ENCODE measurements at places on chromosomes 4 and X.

GRCh38 chr4:113142351-113142750 lies 92.9 kb downstream of the ANK2 start:
- DNase-seq: no peak

GRCh38 chr4:107125496-107125895 lies 89.4 kb upstream of the DKK2 start:
- no peak for DNase-seq

- no peak for DNase-seq
These were observed 38.7 kb downstream of the RAI2 start for GRCh38 chrX:17822351-17822750.

DNA sequence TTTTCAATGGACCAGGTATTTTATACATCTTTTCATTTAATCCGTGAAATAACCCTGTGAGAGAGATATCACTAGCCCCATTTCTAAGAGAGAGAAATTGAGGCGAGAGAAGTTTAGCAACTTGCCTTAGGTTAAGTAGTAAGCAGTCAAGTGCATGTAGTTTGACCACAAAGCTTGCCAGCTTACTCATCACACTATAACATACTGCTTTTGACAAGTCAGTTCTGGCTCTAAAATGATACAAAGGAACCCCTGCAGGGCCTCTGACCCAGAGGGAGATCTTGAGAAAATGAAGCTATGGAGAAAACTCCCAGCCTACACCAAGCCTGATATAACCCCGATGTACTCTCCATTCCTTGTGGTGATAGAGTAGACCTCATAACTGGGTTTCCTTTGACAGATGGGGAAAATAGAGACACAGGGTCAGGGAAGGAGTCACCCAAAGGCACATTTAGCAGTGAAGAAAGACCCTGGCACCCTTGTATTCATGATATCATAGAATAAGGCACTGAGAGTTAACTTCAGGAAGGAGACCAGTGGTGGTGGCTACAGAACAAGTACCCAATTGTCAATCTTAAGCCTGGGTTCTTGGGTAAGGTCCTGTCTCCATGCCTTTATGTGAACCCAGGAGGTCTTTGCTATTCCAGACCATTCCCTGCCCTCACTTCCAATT lies 60.2 kb upstream of the MSN start:
- DNase-seq: peak; percentile 84

DNA sequence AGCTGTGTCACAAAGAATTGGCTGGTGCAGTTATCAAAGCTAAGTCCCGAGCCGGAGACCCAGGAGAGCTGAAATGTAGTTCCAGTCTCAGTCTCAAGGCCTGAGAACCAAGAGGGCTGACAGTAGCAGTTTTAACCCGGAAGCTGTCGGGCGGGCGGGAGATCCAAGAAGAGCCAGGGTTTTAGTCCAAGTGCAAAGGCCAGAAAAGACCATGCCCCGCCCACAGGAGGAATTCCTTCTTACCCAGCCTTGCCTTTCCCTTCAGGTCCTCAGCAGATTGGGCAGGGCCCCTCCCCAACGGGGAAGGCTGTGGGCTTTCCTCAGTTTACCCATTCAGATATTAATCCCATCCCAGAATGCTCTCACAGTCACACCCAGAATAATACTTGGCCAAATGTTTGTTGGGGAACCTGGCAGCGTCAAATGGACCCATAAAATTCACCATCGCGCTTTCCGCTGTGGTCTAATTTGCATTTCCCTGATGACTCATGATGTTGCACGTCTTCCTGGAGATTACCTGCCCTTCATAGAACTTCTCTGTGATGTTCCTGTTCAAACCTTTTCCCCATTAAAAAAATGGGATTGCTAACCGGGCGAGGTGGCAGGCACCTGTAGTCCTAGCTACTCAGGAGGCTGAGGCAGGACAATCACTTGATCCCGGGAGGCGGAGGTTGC lies 16.2 kb downstream of the MAEA start:
- DNase-seq: no peak

- DNase-seq: no peak
These were observed 13.9 kb downstream of the WDR1 start for GRCh38 chr4:10102474-10103332.

- DNase-seq: no peak
These were observed 45.9 kb upstream of the WDR1 start for GRCh38 chr4:10162341-10163000.

DNA sequence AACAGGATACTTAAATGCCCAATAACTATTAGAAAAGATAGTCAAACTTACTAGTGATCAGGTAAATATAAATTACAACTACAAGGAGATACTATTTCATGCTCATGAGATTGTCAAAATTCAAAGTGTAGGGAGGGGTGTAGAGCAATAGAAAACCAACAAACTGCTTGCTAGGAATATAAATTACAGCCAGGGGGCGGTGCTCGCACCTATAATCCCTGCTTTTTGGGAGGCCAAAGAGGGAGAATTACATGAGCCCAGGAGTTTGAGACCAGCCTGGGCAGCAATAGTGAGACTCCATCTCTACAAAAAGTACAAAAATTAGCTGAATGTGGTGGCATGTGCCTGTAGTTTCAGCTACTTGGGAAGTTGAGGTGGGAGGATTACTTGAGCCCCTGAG lies 556.5 kb upstream of the NR3C2 start:
- no peak for DNase-seq

GRCh38 chr4:101649790-101650515 lies 140.6 kb upstream of the BANK1 start:
- DNase-seq: no peak

All from MV-4-11 (cell line).